Activated naive CD4-positive, alpha-beta T cell (primary cell): ENCODE measurements at places on chromosomes 3 and 15.

- DNase-seq, result no peak
These were observed 1.1 kb downstream of the C2CD4B start for GRCh38 chr15:62164014-62164395.

DNA sequence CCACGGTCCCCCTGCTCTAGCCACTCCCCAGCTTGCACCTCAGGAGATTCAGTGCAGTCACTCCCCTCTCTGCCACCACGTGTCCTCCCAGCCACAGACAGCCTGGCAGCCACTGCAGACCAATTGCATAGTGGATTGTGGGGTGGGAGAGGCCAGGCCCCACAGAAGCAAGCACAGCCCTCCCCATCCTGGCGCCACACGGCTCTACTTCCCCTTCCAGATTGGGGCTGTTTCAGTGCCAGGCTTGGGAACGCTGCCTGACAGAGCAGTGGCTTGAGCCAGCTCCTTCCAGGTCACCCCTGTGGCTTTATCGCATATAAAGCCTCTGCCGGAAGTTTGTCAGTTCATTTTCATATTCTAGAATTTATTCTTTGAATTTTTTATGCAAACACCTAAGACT is 90.7 kb downstream of the TMEM266 start:
- DNase-seq, result no peak

GRCh38 chr3:119873646-119874045 is 91.7 kb downstream of the NR1I2 start:
- DNase-seq, result no peak

DNA sequence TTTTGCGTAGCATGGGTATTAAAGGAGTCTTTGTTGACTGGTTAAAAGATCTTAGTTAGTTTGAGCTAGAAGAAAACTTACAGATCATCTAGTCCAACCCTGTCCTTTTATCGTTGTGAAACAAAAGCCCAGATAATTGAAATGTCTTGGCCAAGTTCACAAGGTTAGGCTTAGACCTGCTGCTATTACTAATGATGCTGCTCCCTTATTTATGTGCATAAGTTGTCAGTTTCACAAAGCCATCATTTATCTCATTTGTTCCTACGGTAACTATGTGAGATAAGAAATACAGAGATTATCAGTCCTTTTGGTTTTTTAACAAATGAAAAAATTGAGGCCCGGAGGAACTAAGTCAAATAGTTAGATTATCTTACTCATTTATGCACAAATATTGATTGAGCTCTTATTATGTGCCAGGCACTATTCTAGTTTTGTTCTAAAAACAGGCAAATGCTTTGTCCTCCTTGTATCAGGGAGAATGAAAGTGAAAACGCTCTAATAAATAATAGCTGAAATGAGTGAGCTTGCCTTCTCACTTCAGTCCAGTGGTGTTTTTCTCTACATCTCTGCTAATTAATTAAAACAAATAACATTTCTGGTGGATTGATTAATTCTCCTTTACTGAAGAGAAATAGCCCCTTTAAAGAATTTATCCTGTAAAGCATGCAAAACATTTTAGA is 49.1 kb upstream of the TPRG1 start:
- DNase-seq, result no peak

DNA sequence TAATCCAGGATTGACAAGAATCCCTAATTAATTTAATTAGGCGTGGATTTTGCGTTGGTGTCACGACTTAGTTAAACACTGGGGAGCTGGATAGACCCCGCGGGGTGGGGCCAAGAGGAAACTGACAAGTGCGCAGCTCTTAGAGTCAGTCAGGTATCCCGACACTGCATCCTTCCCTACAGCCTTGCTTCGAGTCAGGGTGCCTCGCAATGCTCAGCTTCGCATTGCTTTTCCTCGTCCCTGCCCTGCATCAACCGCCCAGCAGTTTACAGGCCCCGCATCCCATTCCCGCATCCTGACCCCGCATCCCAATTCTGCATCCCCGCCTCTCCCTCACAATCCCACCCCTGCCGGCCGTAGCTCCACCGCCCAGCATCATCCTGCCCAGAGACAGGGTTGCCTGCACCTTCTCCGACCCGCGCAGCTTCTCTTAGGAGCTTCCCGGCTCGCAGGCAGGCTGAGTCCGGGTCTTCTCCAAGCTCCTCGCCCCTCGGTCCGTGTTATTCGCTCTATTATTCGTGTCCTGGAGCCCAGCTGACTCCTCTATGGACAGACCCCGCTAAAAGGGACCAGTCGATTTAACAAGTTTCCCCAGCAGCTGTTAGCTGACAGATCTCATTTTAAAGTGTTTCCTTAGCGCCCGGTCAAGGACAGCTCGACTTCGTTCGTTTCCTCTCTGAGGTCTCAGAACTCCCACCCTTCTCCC is 699 bp upstream of the SHOX2 start:
- no peak for DNase-seq

- no peak for DNase-seq
These were observed 148.4 kb downstream of the CHST2 start for GRCh38 chr3:143267989-143268388.

DNA sequence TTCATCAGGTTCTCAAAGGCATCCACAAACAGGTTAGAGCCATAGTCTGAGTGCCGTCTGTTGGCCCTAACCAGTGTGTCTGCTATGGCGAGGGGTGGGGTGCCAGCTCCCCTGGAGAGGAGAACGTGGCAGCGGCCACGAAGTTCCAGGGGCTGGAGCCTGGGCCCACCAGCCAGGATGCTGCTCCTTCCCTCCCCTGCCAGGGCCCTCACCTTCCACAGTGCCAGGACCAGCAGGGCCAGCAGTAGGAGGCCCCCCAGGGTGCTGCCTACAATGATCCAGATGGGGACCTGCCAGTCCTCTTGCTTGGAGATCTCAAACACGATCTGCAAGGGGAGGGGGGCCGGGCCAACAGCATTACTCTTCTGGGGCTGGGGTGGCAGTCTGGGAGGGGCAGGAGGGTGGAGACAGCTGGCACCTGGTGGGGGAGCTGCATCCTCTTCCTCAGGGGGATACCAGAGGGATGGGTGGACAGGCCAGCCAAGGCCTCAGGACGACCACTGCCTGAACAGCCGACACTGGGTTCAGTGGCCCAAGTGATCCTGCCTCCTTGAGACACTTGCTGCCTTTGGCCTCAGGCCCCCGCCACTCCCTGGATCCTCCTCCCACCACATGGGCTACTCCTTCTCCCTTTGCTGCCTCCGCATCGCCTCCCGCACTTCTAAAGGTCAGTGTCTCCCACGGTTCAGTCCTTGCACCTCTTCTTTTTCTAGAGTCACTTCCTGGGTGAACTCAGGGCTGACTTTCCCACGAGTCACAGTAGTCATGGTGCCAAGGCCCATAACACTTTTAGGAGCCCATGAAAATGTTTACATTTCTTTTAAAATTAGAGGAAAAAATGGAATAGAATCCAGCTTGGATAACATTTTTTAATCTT is 26.3 kb downstream of the FEM1B start:
- DNase-seq, result no peak

GRCh38 chr3:189914799-189915198 is 205.9 kb downstream of the P3H2 start:
- no peak for DNase-seq

DNA sequence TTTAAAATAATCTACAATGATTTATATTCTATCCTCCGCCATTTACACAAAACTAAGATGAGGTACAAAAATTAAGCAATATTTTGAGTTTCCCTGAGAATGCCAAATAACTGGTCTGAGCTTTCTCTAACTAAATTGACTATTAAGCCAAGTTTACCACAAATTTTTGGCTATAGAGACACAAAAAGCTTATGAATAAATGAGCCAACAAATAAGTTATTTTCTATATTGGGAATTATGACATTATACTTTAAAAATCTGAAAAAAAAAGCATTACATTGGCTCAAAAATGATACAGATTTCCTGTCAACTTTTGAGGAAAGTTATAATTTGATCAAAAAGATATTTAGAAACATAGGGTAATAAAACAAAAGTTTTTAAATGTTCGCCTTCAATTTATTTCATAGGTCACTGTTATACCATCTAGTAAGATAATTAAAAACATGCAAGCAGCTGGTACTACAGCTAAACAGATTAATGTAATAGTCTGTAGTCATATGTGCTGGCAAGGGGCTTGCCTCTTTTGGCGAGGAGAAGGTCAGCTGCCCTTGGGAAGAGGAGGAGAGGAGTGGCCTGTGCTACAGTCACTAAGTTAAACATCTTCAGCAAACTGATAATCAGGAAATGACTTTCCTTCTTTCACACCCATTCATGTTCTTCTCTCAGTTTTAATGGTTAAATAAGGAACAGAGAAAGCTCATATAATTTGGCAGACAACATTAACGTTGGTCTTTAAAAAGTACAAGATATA is 318.5 kb downstream of the TBC1D5 start:
- no peak for DNase-seq

DNA sequence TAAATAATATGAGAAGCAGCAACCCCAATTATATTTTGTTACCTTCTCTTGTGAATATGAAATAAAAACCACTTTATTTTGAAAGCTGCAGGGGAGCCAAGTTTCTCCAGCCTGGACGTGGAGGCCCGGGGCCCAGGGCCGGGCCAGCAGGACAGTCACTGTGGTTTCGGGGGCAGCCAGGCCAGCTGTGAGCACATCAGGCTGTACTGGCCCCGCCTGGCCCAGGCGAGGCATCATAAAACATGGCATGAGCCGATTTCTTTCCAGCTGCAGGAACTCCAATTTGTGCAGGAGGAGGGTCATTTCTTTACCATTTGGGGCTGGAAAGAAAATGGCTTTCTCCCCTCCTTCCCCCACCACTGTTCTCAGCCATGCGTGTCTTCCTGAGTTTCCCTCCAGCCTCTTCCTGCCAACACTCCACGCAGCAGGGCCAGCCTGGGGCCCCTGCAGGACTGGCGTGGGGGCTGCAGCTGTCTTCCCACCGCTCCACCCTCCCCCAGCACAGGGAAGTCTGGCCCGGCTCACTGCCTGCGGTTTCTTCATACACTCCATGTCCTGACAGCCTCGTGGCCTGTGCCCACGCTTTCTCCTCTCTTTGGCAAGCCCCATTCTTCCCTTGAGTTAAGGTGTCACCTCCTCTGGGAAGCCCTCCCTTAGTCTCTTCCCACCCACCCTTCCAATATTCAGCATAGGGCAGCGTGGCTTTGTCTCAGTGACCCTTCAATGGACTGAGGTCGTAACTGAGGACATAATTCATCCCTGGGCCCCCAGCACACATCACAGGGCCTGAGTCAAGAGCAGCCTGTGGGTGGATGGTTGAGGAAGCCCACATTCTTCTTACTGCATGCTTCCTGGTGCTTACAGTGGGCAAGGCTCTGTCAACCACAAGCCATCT is 135.8 kb downstream of the CHSY1 start:
- DNase-seq, result no peak

DNA sequence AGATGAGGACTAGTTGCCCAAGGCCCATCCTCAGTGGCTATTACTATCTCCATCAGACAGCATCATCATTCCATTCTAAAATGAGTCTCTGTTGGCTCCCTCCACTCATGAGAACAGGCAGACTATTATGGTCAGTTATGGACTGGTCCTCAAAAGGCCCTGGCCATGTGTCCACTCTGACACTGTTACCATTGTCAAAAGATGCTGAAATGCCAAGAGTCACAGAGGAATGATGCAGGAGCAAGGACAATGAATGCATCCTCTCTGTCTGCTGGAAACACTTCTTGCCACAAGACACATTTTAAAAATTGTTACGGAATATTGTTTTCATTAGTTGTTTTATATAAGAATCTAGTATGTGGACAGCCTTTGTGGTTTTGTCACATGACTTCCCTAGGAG is 53.3 kb upstream of the STT3B start:
- DNase-seq, result no peak

- DNase-seq, result no peak
These were observed 42.6 kb downstream of the CLDN1 start for GRCh38 chr3:190279690-190280089.

DNA sequence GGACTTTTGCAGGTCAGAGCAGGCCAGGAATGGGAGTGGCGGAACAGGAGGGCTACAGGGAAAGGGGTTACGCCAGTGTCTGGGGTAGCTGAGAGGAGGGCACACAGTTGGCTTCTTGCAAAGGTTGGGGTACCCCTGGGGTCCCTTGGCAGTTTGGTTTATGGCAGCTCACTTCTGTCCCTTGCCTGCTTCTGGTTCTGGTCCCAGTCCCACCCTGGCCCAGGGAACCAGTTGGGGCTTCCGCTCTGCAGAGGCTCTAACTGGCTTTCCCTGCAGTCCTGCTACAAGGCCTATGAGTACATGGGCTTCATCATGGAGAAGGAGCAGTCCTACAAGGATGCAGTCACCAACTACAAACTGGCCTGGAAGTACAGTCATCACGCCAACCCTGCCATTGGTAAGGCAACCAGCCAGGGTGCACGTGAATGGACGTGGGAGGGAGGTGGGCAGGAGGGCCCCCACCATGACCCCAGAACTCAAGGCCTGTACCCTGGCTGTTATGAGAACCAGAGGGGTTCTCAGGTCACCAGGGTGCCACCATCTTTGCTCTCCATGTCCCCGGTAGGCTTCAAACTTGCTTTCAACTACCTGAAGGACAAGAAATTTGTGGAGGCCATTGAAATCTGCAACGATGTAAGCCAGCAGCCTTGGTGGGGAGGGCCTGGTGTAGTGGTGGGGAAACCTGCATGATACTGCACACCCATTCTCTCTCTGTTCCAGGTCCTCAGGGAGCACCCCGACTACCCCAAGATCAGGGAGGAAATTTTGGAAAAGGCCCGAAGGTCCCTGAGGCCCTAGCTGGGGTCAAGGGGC is 15.2 kb downstream of the CSRNP1 start:
- no peak for DNase-seq

GRCh38 chr3:186151077-186151971 is 42.4 kb upstream of the ETV5 start:
- DNase-seq, result no peak

GRCh38 chr3:172824229-172824628 is 73.7 kb downstream of the ECT2 start:
- DNase-seq, result no peak
